ENCODE measurements at places on chromosomes 1 and 21.

- no peak for DNase-seq
These were observed 51.5 kb upstream of the TNFSF4 start for GRCh38 chr1:173258479-173259264.

- no peak for DNase-seq
These were observed 126.2 kb upstream of the COL6A1 start for GRCh38 chr21:45855248-45855811.

DNA sequence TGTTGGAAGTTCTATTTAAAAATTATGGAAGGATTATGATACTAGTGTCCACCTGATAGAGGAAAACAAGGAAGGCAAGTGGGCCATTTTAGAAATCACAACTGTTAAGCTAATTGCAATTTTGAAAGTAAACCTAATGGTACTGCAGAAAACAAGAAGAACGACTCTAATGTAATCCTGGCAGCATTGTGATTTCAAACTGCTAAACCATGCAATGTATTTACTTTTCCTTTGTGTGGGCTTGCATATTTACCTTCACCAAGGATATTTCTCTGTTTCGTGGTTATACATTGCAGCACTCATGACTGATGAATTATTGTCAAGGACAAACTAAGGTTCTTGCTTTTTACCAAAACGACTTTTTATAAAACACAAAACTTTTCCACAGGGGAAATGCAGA lies 88.1 kb downstream of the TM2D1 start:
- DNase-seq = no peak

GRCh38 chr1:153649137-153649862 lies 9.2 kb upstream of the SNAPIN start:
- DNase-seq = no peak
